Hematopoietic multipotent progenitor cell treated with erythropoietin and hydrocortisone succinate and interleukin-3 and kit ligand, for 15 days (in vitro differentiated cells): ENCODE measurements at places on chromosomes 4 and X.

DNA sequence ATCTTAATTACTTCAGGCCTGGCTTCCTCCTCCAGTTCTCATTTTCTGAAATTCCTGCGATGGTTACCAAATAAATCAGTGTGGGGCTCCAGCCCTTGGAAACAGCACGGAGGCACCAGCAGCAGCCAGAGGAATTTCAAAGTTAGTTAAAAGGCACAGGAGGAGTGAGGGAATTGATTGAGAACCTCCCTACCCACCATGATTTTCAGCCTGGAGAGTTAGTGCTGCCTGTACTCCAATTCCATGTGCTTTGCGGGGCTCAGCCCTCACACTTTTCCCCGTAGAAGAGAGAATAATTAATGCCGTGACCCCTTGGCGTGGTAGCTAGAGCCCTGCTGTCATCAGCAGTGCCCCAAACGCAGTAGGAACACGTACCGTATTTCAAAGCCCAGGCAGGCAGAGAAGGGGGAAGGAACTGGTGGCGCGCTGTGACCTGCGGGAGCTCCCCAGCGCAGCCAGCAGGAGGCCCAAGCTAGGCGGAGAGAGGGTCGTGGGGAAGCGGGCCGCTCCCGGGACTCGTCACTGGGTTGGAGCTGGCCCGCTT, 84.0 kb upstream of the IGFBP7 start:
- no peak for DNase-seq

GRCh38 chr4:151785484-151786157, 24.8 kb upstream of the GATB start:
- no peak for DNase-seq

GRCh38 chr4:93878566-93878965, 50.0 kb downstream of the ATOH1 start:
- DNase-seq: no peak

GRCh38 chr4:169841776-169842175, 84.0 kb upstream of the HPF1 start:
- no peak for DNase-seq
